ENCODE measurements at places on chromosomes 5 and 9. TPM values are rescaled to one million over a fixed set of nuclear protein-coding genes. Genes with fewer than 3 reads are reported as not detected.

DIPK1B gene
- total RNA-seq, result 8.2 TPM

ECSCR gene
- total RNA-seq, result not detected

DNA sequence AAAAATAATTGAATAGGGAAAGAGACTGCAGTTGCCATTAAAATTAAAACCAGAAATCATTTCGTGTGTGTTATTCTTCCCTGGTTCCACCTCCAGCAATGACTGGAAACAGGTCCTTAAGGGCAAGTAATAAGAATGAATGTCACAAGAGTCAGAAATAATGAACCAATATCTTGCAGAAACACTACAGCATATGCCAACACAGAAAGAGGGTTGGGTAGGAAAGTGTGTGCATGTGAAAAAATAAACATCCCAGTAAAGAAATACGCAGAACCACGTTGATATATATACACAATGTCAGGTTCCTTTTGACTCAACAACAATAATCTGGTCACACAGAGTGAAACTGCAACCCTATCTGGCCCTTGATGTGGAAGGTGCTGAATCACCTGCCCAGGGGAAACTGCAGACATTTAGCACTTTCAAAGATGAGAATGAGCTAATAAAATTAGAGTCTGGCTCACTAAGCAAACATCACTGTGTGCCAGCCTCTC lies 15.0 kb downstream of the HMHB1 start:
- no peak overlapping the region for H3K4me3 ChIP-seq
- DNase-seq, result no peak
- H3K36me3 ChIP-seq, result no peaks in the 10 kb centered on the region

DNA sequence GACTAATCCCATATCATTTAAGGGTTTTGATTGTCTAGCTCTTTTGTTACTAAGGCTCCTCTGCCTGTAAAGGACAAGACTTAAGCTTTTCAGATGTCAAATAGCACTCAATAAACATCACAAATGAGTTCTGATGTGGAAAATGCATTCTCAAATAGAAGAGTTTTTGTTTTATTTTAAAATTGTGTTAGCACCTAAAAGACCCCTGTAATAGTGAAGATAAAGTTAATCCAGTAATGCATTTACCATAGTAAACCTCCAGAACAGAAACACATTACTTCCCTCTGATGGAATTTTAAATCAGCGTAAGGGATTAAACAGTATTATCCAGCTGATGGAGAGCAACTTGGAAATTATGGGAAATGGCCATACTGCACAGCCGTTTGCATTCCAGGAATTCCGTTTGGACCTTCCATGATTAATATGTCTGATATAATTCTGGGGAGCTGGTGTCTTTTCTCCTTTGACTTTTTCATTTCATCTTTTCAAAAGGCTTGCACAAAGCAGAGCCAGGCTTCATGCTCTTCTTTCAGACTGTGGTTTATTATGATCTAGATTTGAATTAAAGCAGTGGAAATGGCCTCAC lies 105.6 kb downstream of the PPP2R2B start:
- H3K27me3 ChIP-seq, result peaks cover 2% of the 10 kb centered on the region
- no peaks in the 10 kb centered on the region for H3K4me1 ChIP-seq
- no peaks in the 10 kb centered on the region for H3K36me3 ChIP-seq
- DNase-seq, result no peak
- H3K4me3 ChIP-seq, result no peak overlapping the region

GRCh38 chr5:27462936-27463335 lies 424.6 kb upstream of the CDH9 start:
- no peak overlapping the region for H3K27ac ChIP-seq
- DNase-seq, result no peak
- H3K36me3 ChIP-seq, result no peaks in the 10 kb centered on the region

- H3K36me3 ChIP-seq, result peaks cover 4% of the 10 kb centered on the region
Measured at GRCh38 chr9:135051316-135052038, 36.0 kb upstream of the OLFM1 start.

GRCh38 chr5:77449277-77449676 lies 42.8 kb downstream of the WDR41 start:
- no peaks in the 10 kb centered on the region for H3K27me3 ChIP-seq
- no peak overlapping the region for H3K27ac ChIP-seq
- H3K4me3 ChIP-seq, result no peak overlapping the region
- H3K36me3 ChIP-seq, result peaks cover 43% of the 10 kb centered on the region
- peaks cover 13% of the 10 kb centered on the region for H3K4me1 ChIP-seq
- DNase-seq, result no peak

Measured in chondrocyte (in vitro differentiated cells).